ENCODE measurements at places on chromosomes 3 and 15.

GRCh38 chr15:41827290-41827879, 507 bp upstream of the JMJD7 start:
- DNase-seq: peak; percentile 42

DNA sequence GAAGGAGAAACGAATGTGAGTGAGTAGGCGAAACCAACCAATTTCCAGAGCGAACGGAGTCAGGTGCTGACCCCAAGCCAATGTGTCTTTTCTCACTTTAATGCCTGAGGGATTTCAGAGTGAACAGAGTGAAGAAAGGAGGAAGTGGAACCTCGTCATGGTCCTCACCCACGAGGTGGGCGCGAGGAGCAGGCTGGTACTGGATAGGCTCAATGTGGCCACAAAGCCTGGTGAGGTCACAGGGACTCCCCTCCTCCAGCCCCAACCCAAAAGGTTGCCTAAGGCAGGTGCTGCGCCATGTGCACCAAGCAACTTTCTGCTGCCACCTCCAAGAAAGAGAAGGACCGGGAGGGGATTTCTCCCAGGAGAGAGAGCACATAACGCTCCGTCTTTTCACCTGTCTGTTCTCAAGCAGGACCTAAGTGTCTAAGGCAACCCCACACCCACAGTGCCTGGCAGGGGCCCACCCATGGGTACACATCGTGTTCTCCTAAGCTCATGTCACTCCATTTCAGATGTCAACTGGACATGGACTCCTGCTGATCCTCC, 3.8 kb downstream of the NRROS start:
- no peak for DNase-seq

- DNase-seq: peak; percentile 94
Observed at GRCh38 chr3:42490243-42490642, 12.2 kb upstream of the VIPR1 start.

DNA sequence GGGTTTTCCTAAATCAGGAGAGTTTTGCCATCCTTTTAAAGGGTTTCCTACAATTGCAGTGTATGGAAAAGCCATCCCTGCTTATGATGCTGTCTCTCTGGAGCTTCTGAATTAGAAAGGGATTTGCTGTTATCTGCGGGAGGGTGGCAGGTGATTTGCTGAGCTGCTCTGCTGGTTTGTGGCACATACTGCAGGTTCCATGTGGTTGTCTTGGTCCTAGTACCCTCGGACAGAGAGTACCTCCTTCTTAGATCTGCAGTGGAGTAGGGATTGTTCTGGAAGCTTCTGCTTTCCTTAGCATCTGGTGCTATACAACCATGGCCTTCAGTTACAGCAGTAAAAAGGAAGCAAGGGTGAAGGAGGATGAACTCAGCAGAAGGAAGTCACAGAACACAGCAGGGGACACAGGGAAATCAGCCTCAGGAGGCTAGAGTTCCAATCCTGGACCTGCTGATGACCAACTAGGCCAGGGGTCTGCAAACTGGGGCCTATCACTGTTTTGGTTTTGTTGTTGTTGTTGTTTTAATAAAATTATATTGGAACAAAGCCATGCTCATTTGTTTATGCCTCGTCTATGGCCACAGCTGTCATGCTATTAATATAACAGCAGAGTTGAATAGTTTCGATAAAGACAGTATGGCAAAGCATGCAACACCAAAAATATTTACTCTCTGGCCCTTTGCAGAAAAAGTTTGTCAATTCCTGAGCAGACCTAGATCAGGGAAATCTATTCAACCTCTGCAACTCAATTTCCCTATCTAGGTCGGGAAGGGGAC, 39.5 kb downstream of the STARD5 start:
- DNase-seq: no peak

- DNase-seq: peak; percentile 54
Observed at GRCh38 chr3:47583320-47584075, 4.8 kb upstream of the CSPG5 start.

DNA sequence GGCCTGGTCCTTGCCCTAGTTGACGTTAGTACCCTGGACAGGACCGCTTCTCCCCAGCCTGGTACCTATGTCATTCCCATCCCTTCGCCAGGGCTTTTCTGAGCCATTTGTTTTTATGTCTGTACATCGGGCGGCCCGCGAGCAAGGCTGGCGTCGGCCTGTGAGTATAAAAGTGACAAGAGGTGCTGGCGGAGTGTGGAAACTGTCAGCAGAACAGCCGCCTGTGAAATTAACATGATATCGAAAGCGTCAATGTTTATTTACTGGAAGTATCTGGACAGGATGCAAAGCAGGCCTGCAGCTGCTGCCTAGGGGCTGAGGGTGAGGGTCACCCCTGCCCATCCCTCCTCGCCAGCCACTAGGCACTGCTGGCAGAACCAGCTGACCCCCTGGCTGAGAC, 33.4 kb downstream of the LINGO1 start:
- DNase-seq: no peak

DNA sequence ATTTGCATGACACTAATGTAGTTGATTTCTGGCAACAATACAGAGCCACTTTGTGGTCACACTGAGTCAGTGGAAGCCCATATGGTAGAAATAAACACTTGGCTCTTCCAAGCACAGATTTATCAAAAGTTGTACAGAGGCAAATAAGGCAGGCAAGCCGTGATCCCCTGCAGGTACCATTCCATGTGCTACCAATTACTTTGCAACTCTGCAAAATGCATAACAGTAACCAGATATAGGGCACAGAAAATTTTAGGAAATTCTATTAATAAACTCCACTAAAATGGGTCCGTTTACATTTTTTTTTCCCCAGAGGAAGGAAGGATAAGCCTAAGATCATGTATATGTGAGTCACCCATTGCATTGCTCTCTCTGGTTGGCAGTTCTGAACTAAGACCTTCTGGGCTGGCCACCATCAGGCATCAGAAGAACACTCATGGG, 103.1 kb upstream of the PTX3 start:
- DNase-seq: no peak

DNA sequence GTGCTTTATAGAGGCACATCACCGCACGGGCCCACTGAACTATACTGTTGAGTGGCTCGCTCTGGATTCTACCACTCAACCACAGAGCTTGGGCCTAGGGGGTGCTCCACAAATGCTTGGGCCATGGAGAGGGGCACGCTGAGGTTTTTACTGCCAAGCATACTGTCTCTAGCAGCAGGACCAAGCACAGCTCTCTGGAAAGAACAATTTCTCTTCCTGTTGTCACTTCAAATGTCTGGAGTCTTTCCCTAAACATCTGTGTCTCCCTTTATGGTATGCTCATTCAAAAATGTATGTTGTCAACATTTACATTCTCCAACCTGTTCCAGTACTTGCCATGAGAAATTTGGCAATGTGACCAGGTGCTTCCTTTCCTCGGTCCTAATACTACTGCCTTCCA, 114.7 kb upstream of the TPM1 start:
- no peak for DNase-seq

DNA sequence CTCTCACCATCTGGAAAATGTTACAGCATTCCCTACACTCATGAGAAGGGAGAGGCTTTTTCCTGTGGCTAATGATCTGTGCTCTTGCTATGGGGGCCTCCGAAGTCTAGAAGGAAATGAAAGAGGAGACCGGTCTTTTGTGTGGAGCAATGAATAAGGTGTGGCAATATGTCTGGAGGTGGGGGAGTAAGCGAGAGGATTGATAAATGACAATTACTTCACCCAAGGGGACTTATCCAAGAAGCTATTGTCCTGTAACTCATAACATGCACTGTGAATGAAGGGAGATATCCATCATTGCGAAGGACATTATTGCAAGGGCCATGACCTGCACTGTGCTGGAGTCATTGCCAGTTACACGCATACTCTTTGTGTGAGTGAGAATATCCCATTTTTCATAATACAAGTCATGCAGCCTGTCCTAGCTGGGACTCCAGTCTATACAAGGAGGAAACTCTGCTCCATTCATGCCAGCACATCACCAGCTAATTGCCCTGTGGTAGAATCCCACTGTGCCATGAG, 37.7 kb upstream of the SYNPR start:
- no peak for DNase-seq

GRCh38 chr15:92709110-92709790, 53.7 kb upstream of the FAM174B start:
- peak; percentile 56 for DNase-seq

DNA sequence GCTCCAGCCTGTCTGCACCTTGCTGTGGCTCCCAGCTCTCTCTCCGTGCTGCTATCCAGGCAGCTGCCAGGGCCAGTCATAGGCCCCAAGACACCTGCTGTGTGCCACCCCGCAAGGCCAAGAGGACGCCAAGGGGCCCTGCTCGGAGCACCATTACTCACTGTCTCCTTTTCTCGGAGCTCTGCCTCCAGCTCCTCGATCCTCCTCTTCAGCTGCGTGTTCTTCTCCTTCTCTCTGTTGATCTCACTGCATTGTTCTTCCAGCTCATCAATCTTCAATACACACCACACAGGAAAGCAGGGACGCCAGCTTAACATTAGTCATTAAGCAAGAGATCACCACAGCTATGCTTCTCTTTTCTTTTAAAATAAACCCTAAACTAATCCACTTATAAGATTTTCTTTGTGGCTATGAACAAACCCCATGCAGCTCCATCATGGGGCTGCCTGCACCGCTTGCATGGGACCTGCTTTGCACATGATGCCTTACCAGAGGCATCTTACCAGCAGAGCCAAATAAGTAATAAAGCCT, 42.6 kb downstream of the WHAMM start:
- no peak for DNase-seq

DNA sequence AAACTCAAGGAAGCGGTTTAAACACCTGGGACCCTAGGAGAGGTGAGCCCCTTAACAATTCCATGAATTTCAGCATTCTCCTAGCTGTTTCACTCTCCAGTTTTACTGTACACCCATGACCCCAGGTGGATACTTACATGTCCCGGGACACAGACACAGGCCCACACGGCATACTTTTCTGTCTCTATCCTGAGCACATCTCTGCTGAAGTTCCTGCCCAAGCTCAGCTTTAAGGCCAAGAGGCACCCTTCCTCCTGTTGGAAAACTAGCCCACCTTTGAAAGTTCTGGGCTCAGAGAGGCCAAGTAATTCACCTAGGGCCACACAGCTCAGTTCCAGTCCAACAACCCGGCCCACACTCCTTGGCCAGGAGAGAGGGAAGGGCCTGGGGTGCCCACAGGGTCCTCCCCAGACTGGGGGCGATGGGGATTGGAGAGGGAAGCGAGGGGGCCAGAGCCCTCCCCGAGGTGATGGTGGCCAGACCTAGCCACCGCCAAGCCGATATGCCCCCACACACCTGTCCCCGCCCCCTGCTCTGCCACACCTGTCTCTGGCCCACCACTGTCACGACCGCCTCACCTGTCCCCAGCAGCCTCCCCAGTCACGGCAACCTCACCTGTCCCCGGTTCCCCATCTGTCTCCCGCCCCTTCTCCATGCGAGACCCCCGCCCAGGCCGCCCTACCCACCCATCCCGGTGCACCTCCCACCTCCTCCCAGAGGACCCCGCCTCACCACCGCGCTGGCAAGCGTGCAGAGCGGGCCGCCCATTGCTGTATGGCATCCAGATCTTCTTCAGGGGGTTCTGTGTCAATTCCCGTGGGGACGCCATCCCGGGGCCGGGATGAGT, 431 bp downstream of the PFKFB4 start:
- no peak for DNase-seq

DNA sequence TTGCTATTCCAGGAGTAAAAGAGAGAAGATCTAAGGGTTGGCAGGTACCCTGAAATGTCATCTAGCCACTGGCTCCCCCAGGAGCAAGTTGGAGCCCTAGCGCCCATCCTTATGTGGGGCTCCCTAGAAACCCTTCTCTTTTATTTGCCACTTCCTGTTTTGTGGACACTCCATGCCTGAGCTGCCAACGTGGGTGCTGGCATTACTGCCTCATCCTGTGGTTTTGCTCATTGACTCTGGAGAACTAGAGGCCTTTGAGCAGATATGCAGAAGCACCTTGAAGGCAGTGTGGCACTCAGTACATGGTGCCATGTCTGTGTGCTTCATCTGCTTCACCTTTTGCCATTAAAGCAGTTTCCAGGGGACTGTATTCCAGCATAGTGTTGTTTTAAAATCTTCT, 8.1 kb downstream of the EDEM1 start:
- DNase-seq: peak; percentile 58

GRCh38 chr3:188627652-188628051, 473.7 kb downstream of the LPP start:
- DNase-seq: peak; percentile 67

DNA sequence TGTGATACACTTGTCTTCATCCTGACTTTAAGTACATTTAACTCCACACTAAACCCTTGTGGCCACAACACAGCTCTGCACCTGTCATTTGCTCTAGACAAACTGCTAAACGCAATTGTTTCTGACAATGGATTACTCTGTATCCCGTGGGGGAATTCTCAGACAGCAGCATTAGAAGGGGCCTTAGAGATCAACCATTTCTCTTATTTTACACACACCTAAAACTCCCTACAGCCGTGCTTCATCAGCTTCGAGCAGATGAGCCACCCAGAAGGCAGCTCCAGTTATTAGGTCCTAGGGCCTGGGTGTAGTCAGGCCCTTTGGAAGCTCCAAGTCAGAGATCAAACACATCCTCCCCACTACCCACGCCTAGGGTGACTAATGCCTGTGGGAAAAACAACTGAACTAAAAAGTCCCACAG, 1.3 kb upstream of the IL12A start:
- DNase-seq: peak; percentile 42

DNA sequence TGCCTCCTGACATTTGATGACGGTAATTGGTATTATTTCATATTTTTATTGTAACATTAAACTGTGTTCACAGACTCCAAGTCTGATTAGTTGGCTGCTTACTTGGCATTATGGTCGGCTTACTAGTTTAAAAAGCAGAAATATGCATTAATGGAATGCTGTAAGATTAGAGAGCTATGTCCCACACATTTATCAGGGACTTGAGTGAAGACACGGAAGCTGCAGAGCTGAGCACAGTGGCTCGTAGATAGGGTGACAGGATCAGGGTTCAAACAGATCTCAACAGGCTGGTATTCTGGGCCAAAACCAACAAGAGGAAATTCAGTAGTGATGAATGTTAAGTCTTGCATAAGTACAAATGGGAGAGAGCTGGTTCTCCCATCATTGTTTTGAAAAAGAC, 113.8 kb downstream of the ADAMTSL3 start:
- peak; percentile 26 for DNase-seq

DNA sequence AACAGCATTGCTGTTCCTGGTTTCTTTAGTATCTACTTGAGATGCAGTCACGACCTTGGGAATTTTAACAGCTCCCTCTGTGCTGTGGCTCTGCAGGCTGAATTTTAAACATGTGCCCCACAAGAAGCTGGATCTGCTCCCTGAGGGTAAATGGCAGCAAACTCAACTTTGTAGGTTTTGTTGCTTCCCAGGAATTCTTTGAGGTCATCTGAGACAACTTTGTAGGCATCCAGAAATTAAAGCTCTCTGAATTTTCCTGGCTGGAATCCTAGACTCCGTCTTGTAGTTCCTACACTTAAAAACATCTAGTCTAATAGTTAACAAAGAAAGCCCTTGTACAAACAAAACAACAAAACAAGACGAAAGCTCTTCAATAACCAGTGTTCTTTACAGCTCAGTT, 366.3 kb downstream of the FEZF2 start:
- DNase-seq: no peak

- no peak for DNase-seq
Observed at GRCh38 chr3:73622091-73622805, 2.5 kb downstream of the PDZRN3 start.

GRCh38 chr15:75675579-75676404, 28.1 kb downstream of the SNX33 start:
- no peak for DNase-seq

All from epithelial cell of esophagus (primary cell).